ENCODE measurements at places on chromosomes 2 and 18.

DNA sequence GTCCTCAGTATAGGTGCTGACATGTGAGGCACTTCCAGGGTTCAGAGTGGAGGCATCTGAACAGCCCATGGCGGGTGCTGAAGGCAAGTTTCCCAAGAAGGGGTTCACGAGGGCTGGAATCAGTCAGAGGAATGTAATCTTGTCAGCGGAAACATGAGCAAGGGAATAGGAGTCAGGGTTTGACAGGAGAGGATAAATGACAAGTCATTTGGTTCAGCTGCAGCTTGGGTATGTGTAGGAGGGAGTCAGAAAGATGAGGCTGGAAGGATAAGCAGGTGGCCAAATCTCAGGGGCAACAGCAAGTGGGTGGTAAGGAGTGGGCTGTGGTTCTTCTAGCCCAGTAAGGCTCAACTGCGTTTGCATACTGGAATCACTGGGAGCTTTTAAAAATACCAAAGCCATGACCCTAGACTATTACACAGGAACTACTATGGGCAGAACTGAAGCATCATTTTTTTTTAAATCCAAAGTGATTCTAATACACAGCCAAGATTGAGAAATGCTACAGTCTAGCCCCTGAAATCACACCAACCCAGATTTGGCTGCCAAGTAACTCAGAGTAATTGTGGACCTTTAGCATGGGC is 41.8 kb upstream of the NAB1 start:
- DNase-seq, result peak; percentile 41

DNA sequence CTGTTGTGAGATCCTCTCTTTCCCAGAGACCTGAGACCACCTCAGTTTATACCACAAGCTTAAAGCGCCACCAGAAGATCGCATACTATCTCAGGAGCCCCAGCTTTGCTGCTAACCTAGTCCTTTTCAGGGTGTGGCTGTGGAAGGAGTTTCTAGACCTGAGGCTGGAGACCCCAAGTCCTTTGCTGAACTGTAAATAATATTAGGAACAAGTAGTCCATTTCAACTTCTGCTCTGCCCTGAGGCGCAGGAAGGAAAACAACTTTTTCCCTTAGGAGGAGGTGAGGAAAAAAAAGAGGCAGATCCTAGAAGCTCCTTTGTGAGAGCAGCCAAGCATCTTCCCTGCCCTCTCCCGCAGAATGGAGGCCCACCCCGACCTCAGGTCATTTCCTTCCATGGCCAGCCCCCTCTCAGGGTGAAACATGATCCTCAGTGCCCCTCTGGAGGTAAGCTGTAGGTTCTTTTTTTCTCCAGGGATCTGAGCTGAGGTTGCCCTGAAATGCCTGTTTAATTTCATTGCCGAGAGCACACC is 122.8 kb upstream of the LGALSL start:
- no peak for DNase-seq

DNA sequence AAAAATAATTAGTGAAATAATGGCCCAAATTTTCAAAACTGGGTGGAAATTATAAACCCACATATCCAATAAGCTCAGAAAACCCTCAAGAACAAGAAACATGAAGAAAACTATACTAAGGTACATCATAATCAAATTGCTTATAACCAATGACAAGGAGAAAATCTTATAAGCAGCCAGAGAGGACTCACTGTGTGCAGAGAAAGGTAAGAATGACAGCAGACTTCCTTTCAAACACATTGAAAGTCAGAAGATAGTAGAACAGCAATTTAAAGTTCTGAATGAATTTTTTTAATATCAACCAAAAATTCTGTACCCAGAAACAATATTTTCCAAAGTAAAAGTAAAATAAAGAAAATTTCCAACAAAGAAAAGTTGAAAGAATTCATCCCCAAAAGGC is 197.7 kb upstream of the RAB12 start:
- peak; percentile 39 for DNase-seq

DNA sequence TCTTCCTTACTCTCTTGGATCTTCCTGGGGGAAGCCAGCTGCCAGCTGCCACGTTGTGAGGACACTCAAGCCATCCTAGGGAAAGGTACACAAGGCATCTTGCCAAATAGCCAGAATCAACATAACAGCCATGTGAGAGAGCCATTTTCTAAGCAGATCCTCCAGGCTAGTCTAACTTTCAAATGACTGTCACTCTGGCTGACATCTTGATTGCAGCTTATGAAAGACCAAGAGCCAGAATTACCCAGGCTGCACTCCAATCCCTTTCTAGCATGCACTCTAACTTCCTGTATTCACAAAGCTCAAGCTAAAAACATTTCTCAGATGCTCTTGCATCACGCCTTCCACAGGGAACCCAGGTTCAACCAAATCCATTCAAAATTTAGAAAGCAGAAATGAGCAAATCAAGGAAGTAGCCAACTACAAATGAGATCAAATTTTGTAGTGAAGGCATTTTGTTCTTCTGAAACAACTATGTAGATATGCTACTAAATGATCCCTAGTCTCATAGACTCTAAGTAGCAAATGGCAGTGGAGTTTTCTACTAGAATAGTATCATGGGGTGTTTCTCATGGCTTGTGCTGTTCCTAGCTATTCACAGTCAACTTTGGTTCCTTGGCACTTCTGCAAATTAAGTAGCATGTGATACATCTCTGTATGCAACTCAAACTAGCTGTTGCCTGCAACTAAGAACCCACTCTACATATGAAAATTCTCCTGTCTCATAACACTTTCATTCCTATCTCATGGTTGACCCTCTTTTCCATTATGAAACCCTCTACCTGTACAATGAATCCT is 281.9 kb downstream of the ZEB2 start:
- DNase-seq, result no peak

GRCh38 chr2:43074592-43075053 is 151.8 kb downstream of the ZFP36L2 start:
- DNase-seq, result no peak

DNA sequence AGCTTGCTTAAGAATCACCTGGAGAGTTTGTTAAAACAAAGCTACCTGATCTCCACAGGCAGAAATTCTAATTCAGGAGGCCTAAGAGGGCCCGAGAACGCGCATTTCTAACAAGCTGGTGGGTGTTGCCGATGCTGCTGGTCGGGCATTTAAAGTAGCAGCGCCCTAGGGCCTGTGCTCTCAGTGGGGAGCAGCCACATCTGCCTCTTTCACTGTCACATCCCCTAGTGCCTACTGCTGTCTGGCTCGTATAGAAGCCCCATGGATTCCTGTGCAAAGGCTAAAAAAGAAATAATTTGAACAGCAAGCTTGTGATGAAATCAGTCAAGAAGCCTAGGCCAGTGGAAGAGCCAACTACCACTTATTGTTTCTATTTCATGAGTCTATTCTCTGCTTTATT is 126.7 kb upstream of the SMIM21 start:
- DNase-seq, result no peak

DNA sequence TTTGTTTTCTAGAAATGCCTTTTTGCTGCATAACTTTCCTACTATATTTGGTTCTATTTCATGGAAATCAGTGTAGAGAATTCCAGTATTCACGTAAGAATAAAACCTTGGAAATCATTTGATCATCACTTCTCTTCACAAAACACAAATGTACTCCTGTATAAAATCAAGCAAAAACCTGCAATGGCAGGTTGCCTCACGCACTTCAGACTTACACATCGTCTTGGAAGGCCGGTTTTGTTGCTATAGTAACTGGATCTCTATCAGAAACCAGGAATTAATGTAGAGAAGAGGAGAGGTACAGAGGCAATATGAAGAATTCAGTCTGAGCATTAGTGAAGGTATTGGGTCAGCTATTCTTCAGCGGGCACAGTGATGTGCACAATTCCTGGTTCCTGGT is 370.7 kb upstream of the CYRIA start:
- no peak for DNase-seq

DNA sequence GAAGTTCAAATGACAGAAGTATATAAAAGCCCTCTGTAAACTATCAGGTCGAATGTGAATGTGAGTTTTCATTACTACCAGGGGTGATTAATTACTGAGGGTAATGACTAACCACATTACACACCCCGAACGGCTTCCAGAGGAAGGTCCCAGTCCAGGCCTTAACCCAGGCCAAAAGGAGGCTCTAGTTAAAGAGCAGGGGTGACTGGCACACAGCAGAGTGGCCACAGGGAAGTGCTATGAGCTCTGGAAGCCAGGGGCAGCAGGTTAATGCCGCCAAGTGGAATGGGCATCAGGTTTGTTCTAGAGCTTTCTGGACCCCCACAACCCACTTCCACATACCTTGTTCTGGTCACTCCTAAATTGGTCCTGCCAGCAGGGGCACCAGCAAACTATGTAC is 87.7 kb downstream of the BCL11A start:
- DNase-seq, result peak; percentile 53

GRCh38 chr2:73984922-73985307 is 205 bp downstream of the TET3 start:
- no peak for DNase-seq

- DNase-seq, result no peak
Observed at GRCh38 chr2:232541195-232541960, 1.9 kb downstream of the CHRNG start.

- DNase-seq, result peak; percentile 68
Observed at GRCh38 chr18:40485318-40485717, 1469.7 kb upstream of the PIK3C3 start.

GRCh38 chr18:41659438-41660130 is 295.4 kb upstream of the PIK3C3 start:
- no peak for DNase-seq

DNA sequence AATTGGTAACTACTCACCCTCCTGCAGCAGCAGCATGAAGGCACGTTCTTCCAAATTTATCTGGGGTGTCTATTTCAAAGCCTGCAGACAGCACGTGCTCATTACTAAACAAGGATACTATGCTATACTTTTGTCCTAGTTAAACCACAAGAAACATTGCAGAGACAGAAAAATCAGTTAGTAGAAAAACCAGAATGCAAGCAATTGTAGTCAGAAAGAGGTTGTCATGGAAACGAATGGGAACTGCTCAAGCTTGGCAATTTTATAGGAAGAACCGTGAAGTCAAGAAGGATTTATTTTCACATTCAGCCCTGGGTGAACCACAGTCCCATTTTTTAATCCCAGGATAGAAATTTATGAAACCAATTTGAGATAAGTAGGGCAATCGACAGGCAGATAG is 162.2 kb upstream of the PGAP1 start:
- DNase-seq, result no peak

- DNase-seq, result peak; percentile 27
Observed at GRCh38 chr2:43387092-43388062, 161.0 kb upstream of the ZFP36L2 start.

DNA sequence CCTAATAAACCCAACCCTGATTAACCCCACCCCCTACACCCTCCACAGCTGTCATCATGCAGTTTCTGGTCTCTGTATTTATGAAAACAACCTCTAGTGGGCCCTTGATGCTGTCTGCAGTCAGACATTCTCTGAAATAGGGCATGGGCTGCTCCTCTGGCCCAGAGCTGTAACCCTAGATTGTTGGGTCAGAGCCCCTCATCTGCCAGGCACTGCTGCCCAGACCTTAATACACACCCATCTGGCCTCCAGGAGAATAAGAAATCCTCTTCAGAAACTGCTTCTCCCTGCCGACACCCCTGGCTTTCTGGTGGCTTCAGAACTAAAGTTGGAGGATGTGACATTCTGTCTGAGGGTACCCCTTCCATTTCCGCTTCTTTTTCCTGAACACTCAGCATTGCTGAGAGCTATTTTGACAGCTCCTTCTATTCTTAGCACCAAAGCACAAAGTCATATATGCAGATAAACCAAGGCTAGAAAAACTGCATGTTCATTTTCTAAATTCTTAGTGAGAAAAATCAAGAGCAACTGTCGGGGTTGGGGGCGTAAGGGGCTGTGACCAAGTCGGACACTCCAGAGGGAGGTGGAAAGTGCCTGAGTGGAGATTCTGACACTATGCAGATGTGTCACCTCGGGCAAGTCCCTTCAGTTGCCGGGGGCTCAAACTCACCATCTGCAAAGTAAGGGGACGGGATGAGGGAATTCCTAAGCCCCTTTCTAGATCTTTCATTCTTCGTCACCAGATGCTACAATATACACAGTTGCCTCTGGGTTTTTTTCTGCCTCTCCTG is 28.7 kb downstream of the SRSF7 start:
- no peak for DNase-seq

GRCh38 chr18:78699499-78699898 is 280.1 kb upstream of the SALL3 start:
- DNase-seq, result no peak

- no peak for DNase-seq
Observed at GRCh38 chr18:34870555-34871310, 160.6 kb downstream of the DTNA start.

- DNase-seq, result no peak
Observed at GRCh38 chr2:65030476-65031332, 25.5 kb upstream of the CEP68 start.

GRCh38 chr2:230924470-230925341 is at the start of gene GPR55:
TSS of gene GPR55 (minus strand) at chr2:230925242. CDS start at chr2:230910962, 14,280 bp downstream.
- no peak for DNase-seq

DNA sequence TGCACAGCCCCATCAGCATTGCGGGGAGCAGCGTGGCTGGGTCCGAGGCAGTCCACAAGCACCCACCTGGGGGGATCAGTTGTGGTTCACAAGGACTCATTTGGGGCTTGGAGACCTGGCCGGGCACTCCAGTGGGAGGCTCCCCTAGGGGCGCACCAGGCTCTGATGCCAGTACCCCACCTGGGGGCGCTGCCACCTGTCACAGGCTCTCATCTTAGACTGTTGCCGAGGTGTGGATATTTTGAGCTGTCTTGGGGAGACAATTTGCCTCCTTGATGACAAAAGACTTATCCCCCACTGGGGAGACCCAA is 3.0 kb downstream of the ADRA2B start:
- no peak for DNase-seq

GRCh38 chr18:51666763-51667191 is 469.3 kb upstream of the MEX3C start:
- peak; percentile 10 for DNase-seq

DNA sequence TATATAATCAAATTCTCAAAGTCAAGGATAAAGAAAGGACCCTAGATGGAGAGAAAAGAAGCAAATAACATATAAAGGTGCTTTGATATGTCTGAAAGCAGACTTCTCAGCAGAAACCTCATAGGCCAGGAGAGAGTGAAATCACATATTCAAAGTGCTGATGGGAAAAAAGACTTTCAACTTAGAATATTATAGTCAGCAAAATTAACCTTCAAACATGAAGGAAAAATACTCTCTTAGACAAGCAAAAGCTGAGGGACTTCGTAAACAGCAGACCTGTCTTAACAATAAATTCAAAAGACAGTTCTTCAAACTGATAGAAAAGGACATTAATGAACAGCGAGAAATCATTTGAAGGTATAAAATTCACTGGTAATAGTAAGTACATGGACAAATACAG is 107.2 kb upstream of the KCNH7 start:
- DNase-seq, result no peak

DNA sequence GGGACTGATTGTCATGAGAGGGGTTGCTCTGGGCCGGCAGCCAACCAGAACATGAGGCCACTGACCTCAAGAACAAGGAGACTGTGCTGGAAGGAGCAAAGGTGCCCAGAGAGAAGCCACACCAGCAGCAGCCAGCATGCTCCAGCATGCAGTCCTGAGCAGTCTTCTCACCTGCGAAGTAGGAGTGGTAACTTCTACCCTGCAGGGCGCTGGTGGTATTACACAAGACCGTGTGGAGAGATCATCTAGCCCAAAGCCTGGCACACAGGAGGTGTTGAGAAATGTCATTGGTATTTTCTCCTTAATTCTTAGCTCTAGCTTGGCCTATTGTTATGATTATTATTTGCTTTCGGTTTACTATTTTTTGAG is 132.7 kb downstream of the TSN start:
- DNase-seq, result no peak

- DNase-seq, result peak; percentile 83
Observed at GRCh38 chr2:133886735-133887675, 318.7 kb upstream of the NCKAP5 start.

- DNase-seq, result no peak
Observed at GRCh38 chr2:239067196-239067865, 219.4 kb downstream of the TWIST2 start.

Measured in GM23248 (cell line).